GOT3 (cell line): ENCODE measurements at places on chromosomes 1 and 21.

- DNase-seq, result no peak
These were observed 64.7 kb upstream of the ACTRT2 start for GRCh38 chr1:2956576-2956975.

GRCh38 chr1:101081496-101082488 is 56.2 kb upstream of the DPH5 start:
- DNase-seq, result no peak

DNA sequence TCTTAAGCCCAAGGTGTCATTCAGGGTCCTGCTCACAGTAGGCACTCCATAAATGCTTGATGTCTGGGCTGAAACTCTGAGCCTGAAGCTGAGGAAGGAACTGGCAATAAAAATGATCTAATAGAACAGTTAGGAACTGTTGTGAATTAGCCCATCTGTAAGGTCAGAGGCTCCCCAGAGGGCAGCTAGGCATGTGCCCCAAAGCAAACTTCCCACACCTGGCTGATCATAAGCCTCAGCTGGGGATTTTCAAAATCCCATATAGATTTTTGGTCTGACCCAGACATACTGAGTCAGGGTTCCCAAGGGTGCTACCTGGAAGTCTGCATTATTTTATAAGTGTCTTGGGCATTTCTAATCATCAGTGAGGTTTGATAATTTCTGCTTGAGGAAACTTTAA is 309.4 kb upstream of the PROX1 start:
- no peak for DNase-seq

DNA sequence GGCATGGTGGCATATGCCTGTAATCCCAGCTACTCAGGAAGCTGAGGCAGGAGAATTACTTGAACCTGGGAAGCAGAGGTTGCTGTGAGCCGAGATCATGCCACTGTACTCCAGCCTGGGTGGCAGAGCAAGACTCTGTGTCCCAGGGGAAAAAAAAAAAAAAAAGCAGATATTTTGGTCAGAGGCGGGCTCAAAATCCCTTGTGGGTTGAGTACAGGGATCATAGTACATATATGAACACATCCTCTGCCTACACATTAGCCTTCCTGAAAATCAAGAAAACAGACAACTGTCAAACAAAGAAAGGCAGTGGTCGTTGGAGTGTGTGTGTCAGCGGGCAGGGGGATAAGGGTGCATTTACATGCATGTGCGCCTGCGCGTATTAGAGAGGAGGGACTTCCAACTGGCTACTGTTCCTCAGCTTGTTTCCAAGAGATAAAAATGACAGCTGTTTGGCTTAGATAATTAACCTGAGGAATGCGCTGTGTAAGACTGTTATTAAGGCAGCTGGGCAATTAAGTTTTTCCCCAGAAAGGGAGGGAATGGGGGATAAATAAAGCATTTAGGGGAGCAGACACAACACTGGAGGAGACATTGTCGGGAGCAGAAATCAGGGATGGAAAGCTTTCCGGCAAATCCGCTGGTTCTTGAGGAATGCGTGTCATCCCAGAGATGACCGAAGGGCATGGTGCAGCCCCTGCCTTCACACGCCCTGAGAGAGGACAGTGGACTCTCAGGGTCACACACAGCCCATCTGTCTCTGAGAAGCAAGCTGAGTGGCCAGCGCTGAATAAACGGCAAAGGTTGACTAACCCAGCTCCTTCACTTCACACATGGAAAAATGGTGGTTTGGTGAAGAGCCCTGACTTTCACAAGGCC is 6.4 kb downstream of the LAMB3 start:
- DNase-seq, result no peak

GRCh38 chr1:71755441-71755840 is 526.9 kb downstream of the NEGR1 start:
- DNase-seq, result no peak

DNA sequence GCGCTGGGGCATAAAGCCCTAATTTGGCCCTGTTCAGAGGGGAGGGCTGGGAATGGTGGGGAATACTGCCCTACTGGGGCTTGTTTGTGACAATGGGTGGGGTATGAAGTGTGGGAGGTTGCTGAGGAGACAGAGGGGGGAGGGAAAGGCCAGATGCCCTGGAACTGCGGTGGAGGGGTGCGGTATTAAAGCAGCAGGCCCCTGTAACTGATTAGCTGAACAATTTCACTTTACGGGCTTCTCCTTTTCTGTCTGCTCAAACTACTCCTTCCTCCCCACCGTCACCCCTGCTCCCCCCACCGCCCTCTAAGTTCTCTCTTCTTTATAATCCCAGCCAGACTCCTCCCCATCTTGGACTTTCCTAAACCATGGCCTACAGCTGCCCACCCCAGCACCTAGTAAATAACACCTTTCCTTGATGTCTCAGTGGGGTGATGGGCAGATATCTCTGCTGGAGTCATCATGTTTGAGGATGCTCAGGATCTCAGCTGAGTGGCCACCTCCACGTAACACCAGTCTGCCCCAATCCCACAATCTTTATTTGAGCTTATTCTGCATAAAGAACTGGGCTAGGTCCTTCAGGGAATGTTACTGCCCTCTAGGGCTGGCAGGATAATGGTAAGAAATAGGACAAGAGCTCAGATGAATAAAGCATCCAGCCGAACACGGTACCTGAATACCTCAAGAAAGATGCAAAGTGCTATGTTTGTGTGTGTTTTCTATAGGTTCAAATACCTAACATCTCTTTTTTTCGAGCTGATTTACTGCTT is 33.5 kb downstream of the XCL1 start:
- no peak for DNase-seq

DNA sequence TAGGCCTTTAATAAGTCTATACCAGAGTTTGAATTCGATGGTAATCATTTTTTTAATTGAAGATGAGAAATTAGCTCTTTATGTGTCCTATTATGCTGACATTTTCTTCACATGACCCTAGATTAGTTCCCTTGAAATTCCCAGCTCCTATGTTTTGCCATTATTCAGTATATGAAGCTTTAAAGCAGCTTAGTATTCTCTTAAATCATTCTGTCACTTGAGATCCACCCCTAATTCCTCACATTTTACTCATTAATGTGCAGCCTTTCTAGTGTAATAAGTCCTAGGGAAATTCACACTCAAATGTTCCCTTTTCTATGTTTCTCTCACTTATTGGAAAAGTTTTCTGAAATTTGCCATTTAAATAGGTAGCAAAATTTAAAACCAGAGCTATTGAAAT is 704.5 kb upstream of the B3GALT2 start:
- DNase-seq, result no peak

DNA sequence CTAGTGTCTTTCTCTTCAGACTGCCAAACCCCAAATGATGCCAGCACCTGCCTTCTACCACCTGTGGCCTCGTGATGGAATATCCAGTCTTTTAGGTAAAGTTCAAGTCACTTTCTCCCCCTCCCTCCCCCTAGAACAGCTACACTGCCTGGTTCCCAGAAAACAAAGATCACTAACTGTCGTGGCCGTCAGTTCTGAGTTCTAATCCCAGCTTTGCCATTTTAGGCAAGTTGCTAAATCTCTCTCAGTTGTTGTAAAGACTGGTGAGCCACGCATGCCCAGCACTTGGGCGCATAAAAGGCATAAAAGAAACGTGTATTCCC is 648 bp upstream of the TRAPPC3 start:
- DNase-seq, result no peak

DNA sequence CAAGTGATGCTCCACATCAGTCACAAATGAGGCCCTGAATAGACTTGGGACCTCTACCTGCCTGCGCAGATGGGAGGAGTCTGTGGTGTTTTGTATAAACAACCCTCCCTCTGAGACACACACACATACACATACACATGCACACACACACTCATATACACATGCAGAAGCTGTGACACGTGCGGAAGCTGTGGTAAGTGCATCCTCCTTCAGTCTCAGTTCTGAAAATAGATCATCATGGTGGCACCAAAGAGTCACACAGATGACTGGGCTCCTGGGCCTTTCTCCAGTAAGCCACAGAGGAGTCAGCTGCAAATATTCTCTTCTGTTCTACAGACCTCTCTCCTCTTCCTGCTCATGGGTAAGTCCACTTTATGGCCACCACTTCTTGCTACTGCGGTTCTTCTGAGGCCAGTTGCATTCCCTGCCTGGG is at the start of gene LY9:
LY9 (plus strand) TSS at position 224 of the 433 bp plus-strand sequence; CDS start at position 238, 14 bp downstream.
- DNase-seq, result no peak

DNA sequence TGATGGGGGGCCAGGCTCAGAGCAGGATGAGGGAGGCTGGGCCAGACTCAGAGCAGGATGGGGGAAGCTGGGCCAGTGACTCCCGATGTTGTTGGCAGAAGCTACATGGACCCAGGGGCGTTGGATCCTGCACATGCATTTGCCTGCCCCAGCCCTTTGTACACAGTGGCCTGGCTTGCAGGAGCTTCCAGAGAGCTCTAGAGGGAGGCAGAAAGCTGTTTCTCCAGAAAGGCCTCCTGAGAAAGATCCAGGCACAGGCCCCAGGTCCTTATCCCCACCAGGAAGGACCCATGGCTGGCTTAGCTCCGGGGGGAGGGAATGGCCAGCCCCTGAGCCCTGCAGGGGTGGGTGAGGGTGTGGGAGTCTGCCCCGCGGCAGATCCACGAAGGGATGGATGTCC is 106.6 kb upstream of the ACTRT2 start:
- DNase-seq, result no peak

DNA sequence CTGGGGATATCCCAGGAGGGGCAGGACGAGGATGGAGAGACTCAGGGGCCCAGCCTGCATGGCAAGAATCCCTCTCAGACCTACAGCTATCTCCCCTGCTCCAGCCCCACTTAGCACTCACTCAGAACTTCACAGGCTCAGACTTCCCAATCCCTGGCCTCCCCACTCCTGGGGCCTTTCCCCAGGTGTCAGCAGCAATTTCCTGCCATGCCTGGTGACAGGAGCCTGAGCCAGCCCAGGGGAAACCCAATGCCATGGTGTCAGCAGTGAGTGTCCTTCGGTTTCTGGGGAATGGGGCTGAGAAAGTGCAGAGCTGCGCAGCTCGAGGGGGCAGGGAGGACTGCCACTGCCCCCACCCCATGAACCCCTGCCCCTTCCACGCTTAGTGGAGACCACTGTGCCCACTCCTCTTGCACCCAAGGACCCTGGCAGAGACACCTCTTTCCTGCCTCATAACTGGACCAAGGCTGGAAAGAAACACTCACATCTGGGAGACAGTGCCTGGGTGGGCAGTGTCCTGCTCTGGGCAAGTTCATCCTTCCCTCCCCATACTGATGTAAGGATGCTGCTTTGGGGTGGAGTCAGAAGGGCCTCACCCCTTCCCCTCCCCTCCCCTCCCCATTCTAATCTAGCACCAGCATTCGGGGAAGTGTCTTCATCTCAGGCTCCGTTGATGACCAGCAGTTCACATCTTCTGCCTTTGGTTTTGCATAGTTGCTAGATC is 17.1 kb upstream of the UBL4B start:
- DNase-seq, result no peak

GRCh38 chr1:244788493-244789275 is 46.8 kb upstream of the COX20 start:
- DNase-seq, result no peak

DNA sequence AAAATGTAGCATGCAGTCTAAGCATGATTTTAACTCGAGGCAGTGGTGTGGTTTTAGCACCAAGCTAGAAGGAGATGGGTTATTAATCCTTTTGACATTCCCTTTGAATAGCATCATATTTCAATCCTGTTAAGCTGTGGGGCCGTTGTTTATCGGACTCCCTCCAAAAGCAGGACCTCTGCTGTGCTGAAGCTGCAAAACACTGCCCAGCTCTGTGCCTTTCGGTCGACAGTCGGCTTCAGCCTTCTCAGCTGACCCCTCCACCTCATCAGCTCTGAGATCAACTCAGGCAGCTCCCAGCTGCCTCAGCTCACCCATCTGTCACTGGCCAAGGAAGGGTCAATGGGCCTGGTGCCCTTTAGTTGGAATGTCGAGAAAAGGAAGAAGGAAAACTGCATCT is 95.5 kb downstream of the KAZN start:
- no peak for DNase-seq

GRCh38 chr1:176567190-176567794 is 104.3 kb downstream of the PAPPA2 start:
- DNase-seq, result no peak

- DNase-seq, result no peak
These were observed 2.2 kb downstream of the PALMD start for GRCh38 chr1:99648107-99648506.

DNA sequence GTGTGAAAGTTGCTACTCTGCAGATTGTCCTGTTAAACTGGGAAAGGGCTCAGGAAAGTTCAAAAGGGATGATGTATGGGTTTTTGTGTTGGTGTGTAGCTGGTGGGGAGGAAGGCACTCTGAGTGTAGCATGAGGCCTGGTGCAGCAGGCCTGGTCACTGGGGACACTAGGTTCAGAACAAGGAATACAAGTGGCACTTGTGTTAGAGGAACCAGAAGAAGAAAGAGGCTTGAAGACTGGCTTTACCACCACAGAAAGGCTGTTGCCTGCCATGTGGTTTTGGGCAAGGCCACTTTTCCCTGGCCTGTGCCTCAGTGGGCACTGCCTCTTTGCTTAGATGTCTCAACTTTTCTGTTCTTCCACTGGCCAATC is 122.8 kb downstream of the NOS1AP start:
- DNase-seq, result no peak

GRCh38 chr1:103333141-103333540 is 192.4 kb upstream of the RNPC3 start:
- DNase-seq, result no peak

GRCh38 chr1:161966067-161966466 is 57.6 kb downstream of the OLFML2B start:
- DNase-seq, result no peak

DNA sequence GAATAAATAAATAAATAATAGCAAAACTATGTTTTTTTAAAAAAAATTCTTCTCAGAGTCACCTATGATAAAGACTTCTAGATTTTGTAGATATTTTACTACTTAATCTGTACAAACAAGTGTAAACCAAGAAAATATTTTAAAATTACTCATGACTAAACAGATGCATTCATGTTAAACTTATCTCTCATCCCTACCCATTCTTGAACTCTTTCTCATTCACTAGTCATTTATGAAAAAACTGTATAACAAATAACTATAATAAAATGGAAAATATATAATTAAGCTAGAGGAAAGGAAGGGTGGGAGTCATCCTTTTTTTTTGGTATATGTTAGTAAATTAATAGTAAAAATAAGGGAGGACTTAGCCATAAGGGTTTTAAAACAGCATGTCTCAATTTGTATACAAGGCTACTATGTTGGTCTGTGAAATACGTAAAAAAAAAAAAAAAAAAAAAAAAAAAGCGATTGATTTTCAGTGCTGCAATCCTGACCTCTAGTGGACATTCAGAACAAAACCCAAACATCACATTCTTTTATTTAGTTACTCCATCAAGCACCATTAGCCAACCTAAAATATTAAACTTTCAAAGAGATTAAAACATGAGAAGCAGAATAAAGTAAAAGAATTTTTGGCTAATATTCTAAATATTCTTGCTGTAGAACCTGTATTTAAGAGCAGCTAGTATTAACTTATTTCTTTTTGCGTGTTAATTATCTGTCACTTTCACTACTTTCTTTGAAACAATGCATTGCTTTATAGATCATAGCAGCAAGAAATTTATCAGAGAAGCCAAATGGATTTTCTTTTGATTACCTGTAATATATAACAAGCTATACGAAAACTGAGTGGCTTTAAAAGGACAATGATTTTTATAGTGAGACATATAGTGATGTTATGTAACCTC is 255.8 kb upstream of the CACYBP start:
- no peak for DNase-seq

- no peak for DNase-seq
These were observed 31.9 kb downstream of the PDC start for GRCh38 chr1:186429017-186429416.
